ENCODE measurements at places on chromosomes 7 and 10.

DNA sequence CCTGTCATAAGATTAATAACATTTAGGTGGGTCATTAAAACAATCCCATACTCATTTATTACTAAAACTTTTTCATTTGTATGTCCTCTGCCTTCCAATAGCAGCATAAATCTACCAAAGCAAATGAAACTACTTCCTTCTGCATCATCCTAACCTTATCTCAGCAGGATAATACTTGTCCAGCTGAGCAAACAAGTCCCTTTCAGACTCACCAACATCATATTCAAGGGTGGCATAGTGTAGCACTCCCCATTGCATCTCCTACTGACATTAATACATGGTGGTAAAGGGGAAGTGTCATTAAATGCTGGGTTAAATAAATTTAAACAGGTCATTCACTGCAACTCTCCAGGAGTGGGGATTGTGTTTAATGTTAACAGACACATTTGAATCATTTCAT lies 3.4 kb upstream of the MINDY3 start:
- no peak for DNase-seq

GRCh38 chr10:107814865-107815487 lies 650.5 kb upstream of the SORCS1 start:
- DNase-seq: peak; percentile 19

DNA sequence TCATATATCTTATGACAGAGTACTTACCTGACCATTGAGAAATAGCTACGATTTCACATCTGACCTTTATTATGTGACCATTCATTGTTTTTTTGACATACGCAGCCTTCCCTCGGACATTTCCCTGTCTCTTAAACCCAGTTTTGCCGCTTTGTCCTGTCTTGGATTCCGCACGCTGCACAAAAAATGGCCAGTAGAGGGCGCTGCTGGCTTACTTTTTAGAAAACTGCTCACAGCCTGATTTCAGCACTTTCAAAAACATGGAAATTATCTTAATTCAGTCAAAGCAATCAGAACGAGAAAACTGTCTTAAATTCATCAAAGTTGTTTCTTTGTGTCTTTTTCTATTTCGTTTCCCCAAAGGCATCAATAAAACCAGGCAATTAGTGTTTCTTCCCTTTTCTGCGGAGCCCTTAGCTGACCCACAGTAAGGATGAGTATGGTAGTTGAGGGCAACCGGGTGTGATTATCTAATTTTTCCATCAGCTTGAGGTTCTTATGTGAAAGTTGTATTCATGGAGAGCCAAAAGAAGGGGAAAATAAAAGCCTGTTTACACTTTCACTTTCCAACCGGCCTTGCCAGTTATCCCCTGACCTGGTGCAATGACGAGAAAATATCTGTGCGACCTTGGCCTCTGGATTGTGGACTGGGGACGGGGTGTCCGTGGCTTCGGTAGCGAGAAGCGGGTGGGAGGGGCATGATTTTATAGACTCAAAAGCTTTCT lies 144.4 kb downstream of the DYNC1I1 start:
- DNase-seq: peak; percentile 85

DNA sequence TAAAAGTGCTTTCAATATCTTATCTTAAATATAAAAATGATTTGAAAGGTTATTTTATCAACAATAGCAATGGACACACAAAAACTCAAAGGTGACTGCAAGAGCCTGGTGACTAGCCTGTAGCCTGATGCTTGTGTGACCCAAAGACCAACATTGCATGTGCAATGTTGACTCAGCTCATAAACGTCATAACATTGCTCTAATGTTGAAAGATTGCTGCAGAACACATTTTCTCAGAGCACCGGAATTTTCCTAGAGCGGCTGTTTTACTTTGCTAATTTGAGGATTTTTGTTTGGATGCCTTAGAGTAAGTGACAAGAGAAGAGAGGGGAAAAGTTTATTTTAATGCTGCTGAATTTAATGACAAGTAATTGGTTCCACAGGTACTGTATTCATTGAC lies 107.1 kb downstream of the RAB18 start:
- DNase-seq: no peak

DNA sequence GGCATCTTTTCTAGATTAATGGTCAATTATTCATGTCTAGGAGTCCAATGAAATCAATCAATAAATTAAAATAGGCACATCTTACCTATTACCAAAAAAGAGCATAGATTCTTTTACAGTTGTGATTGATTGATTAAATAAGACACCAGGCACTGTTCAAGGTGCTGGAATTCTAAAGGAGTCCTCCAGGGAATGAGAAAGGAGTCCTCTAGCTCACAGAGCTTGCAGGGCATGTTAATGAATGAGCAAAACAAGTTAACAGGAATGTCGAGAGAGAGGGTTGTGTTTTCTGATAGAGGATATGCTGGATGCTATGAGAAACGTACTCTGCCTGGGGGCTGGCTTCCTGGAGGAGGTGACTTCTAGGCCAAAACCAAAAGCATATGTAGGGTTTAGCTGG lies 191.4 kb downstream of the BMPER start:
- DNase-seq: no peak

GRCh38 chr7:74037609-74038008 lies 9.6 kb downstream of the ELN start:
- DNase-seq: no peak

DNA sequence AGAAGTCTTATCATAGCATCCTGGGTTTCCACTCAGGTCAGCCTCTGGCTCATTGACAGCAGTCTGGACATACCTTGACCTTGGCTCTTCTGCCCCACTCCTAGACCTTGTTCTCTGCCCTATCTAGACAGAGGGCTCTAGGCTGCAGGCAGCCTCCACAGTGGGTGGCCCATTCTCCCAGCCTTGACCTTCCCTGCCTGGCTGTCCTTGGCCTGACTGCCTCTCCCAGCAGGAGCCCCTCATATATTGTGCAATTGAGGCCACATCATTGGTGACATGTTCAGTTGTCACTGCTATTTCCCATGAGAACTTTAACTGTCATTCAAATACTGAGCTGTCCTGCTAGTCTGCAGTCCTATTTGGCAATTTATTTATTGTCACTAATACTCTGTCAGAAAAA lies 503.4 kb downstream of the PLXNA4 start:
- no peak for DNase-seq

All from NCI-H1105 treated with DMSO at 0.1 percent for 48 hours (cell line).